ENCODE measurements at places on chromosomes 16 and 17.

- no peak for DNase-seq
Measured at GRCh38 chr16:89052890-89053724, 40.5 kb upstream of the ACSF3 start.

DNA sequence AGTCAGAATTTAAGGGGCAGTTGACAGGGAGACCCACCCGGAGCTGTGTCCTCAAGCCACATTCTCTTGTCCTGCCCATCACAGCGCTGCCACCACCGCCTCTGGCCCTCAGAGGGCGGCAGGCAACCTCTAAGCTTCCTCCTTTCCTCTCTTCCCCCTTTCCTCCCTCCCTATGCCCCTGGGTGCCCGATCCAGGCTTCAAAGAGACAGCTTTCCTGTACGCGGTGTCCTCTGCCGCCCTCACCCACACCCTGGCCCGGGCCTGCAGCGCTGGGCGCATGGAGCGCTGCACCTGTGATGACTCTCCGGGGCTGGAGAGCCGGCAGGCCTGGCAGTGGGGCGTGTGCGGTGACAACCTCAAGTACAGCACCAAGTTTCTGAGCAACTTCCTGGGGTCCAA lies 23.5 kb downstream of the WNT9B start:
- DNase-seq: no peak

DNA sequence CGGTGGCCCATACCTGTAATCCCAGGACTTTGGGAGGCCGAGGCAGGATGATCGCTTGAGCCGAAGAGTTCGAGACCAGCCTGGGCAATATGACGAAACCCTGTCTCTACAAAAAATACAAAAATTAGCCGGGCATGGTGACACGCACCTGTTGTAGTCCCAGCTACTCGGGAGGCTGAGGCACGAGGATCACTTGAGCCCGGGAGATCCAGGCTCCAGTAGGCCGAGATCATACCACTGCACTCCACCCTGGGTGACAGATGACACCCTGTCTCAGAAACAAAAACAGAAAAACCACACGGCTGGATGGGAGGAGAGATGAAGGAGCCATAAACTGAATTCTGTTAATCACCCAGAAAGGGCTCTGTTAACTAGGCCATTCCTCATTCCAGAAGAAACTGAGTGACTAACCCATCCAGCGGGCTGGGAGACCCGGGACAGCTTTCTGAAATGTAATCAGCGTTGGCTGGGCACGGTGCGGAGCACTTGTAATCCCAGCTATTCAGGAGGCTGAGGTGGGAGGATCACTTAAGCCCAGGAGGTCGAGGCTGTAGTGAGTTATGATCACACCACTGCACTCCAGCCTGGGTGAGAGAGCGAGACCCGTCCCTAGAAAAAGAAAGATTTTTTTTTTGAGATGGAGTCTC lies 641 bp upstream of the NT5C3B start:
- DNase-seq: no peak

- no peak for DNase-seq
Measured at GRCh38 chr16:4089251-4089810, 26.9 kb downstream of the ADCY9 start.

GRCh38 chr17:31048780-31049179 lies 46.0 kb upstream of the NF1 start:
- no peak for DNase-seq
